ENCODE measurements at places on chromosomes 5 and 9. TPM values are rescaled to one million over a fixed set of nuclear protein-coding genes. Genes with fewer than 3 reads are reported as not detected.

Gene MAMDC2
- total RNA-seq, result 1.6 TPM

Gene PPIC
- 20.1 TPM for total RNA-seq

Gene C9orf153
- total RNA-seq, result 0.98 TPM

Gene DBN1
- 49.0 TPM for total RNA-seq

DNA sequence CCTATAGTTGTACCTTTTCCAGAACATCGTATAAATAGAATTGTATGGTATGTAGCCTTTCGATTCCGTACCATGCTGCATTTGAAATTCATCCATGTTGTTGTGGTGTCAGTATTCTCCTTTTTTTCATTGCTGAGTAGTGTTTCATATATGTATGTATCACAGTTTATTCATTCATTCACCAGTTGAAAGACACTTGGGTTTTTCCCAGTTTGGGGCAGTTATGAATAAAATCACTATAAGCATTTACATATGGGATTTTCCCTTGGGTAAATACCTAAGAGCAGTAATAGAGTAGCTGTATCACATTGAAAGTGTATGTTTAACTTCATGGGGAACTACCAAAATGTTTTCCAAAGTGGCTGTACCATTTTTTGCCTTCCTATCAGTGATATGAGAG lies 16.1 kb upstream of the FKTN start:
- no peak for DNase-seq

GRCh38 chr9:69985971-69986370 lies 57.7 kb upstream of the MAMDC2 start:
- no peak for DNase-seq
